NCI-H774 (cell line): ENCODE measurements at places on chromosomes 11 and 22.

DNA sequence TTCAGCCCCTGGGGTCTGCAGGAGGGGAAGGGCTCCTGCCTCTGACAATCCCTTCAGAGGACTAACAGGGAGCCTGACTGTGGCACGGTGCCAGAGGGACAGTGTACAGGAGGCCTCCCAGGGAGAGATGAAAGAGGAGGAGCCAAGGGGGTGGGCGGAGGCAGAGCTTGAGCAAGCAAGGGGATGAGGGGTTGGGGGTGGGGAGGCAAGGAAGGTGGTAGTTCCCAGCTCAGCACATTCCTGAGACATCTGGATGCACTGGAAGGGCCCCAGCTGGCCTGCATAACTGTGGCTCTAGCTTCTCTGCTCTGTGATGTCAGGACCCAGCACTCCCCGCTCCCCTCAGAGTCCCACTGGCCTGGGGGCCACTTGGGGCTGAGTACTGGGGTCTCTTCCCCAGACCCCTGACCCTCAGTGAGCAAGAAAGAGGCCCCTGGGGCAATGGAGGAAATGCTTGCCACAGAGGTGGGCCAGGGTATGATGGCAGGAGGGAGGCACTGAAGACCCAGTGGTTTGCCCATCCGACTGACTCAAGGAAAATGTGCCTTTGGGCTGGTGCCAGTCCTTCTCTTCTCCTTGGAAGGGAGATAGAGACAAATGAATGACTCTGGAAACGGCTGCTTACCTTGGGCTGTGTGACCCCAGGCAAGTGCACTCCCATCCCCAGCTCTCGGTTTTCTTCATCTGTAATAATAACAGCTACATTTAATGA lies 13.3 kb downstream of the CREB3L1 start:
- no peak for DNase-seq

- DNase-seq = no peak
Observed at GRCh38 chr11:69903211-69903610, 84.0 kb upstream of the FGF3 start.

DNA sequence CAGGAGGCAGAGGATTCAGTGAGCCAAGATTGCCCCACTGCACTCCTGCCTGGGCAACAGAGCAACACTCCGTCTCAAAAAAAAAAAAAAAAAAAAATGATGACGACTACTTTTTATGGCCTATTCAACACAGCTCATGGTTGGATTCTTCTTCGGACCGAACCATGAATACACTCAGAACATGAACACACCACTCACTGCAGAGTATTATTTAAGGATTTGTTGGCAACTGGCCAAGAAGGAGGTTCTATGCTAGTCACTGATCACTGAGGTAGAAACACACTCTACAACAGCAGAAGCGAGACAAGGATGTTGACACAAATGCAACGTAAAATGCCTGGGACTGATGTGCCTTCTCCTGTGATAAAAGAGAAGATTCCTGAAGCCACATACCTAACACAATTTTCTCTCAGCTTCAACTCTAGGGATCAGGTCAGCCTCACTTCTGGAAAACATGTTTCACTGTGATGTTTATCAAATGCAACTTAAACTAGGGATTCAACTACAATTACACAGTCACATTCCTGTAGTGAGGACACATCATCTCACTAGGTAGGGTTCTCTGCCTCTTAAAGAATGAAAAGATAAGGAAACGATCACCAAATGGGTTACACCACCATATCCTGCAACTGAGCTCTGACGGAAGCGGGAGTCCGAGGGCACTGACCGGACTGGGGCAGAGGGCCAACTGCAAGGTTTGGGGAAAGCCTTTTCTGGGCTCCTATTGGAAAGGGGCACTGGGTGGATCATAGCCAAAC lies 82.5 kb downstream of the SGSM3 start:
- no peak for DNase-seq

DNA sequence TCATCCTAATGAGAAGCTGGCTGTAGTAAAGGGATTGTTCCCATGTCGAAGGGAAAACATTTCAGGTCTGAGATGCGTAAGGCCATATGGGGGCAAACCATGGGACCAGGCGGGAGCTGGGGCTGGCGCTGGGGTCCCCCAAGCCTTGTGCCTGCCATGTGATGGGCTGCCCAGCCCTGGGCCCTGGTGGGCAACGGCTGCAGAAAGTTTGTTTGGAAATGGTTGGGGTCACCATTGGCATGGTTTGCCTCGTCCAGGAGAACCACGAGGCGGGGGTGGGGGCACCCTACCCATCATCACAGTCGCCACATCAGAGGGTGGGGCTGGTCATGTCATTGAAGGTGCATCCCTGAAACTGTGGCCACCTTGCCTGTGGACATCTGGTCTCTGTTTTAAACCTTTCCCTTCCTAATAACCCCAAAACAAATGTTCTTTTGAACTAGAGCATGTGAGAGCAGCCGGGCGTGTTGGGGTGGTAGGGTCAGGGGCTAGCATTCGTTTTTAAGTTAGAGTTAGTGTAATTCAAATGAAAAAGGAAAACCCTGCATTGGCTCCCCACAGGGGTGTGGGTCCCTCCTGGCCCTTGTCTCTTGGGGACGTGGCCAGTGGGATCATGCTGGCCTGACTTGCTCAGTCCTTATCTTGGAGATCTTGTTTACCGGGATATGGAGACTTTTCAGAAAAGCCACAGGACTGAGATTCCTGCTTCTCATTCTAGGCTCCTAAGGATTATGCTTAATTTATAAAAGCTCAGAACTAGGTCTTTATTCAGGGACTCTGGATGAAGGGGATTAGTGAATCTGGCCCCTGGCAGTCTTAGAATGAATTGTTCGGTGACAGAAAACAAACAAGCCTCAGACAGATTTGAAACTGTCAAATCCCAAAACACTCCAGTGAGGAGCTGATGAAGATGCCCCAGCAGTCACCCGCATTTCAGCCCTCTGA lies 98.5 kb downstream of the CTTN start:
- DNase-seq = no peak

DNA sequence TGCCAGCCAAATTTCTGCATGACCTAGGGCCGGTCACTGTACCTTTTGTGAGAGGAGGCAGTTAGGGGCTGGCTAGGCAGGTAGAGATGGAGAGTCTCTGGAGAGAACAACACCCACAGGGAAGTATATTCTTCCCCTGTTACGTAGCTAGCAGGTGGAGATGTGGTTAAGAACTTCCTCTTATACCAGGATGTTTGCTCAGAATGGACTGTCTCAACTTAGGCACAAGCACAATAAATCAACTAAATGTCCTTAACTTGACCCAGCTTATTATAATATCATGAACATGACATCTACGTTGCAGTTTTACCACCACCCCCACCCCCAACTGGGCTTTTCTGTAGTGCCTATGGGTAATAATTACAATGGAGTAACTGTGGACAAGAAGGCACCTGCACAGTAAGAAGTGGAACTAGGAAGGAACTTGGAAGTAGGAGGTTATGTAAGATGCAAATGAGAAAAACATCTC lies 60.7 kb upstream of the MPEG1 start:
- no peak for DNase-seq

DNA sequence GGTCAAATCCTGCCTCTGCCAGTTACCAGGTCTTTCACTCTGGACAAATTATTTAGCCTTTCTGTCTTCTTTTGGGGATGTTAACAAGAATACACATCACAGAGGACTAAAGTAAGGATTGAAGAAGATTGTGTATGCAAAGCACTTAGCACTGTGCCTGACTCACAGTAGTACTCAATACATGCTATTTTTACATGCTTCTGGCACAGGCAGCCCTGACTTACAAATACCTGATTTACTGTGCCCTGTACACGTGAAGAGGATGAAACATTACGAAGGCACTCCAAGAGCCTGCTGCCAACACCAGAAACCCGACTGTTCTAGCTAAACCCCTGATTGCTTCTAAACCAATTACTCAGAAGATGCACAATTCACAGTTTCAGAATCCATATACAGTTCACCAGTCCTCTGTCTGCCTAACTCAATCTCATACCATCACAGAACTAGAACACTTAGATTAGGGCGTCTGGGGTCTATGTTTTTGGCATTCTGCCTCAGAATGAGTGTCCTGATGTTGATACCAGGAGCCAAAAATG lies 300.9 kb upstream of the DDI1 start:
- no peak for DNase-seq

GRCh38 chr11:5288108-5288905 lies 13.4 kb downstream of the OR51B4 start:
- DNase-seq = no peak

DNA sequence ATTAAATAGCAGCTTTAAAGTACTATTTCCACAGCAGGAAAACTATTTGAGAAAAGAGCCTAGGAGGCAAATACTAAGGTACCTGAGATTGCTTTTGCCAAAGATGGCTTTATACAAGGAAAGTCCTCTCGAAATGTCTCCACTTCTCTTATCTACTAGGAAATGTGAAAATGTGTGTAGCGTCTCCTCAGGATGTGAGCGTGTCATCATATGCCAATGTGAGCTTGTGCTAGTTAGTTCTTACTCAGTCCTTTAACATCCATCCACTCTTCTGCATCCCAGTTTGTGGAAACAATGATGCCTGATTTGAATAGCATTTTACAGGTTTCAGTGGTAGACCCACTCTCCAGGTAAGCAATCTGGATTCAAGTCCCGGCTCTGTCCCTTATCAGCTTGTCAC lies 421.0 kb downstream of the DYNC2H1 start:
- no peak for DNase-seq

GRCh38 chr11:87778357-87778756 lies 396.9 kb downstream of the RAB38 start:
- DNase-seq = no peak
